ENCODE measurements at places on chromosomes 13 and 19.

DNA sequence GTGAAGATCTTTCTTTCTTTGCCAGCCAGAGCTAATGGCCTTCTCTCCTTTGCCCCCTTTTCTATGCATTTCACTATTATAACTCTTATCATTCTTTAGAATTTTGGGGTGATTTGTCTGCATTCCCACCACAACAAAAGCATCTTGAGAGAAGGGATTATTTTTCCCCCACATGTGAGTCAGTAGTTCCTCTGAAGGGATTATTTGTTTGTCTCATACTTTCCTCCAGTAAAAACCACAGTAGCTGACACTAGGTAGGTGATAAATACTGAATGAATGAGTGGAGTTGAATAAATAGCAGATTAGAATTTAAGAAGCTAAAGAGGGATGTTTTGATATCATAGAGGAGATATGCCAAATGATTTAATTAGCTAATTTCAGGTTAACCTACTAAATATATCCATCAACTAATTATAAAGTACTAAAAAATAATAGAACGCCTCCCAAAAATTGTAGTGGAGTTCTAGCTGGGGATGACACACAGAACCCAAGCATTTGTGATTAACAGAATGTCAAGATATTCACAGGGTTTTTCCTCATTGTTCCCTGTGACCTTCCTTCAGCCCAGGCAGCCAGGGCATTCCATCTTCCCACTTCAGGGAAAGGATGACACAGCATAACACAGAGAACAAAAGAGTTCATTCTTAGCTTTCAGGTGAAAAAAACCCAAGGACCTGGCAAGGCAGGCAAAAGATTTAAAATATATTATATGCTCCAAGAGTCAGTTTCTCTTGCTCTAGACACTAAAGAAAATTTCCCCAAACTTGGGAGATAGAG, 3.5 kb upstream of the TBC1D4 start:
- DNase-seq = no peak

DNA sequence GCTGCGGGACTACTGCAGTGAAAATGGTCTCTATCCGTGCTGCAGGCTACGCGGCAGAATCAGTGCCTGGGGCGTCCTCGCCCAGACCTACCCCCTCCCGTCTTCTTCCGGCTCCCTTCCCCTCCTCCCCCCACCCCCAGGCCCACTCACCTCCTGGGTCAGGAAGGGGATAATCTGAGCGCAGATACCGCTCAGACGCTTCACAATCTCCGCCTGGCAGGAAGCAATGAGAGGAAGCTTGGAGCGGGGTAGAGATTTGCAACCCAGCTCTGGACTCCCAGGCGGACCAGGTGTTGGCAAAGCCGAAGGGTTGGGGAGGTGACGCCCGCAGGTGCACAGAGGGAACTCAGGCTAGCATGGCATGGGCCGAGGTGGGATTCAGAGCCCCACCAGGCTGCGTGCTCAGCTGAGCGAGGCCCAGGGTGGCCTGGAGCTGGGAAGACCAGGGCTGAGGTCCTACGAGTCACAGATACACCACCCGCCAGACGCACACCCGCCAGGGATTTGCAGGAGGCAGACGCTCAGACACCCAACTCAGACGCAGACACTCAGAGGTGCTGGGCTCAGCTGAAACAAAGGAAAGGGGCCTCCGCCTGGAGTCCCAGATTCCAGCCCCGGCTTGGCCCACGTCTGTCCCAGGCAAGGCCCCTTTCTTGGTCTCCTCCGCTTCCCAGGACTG, 4.1 kb downstream of the TLE2 start:
- DNase-seq = no peak

DNA sequence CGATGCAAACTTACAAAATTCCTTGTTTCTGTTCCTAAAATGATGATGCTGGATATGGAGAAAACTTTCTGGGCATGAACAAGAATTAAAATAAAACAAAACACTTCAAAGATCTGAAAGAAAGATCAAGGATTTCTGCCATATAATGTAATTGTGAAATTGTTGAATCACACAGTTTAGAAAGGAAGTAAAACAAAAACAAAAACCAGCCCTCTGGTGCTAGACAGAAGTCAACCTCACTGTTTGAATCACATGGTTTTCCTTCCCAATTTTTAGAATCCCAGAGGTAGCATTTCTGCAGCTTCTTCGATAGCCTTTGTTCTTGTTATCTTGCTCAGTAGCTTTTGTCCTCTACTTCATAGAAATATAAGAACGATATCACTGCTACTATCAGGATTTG, 118.2 kb upstream of the ARGLU1 start:
- no peak for DNase-seq

DNA sequence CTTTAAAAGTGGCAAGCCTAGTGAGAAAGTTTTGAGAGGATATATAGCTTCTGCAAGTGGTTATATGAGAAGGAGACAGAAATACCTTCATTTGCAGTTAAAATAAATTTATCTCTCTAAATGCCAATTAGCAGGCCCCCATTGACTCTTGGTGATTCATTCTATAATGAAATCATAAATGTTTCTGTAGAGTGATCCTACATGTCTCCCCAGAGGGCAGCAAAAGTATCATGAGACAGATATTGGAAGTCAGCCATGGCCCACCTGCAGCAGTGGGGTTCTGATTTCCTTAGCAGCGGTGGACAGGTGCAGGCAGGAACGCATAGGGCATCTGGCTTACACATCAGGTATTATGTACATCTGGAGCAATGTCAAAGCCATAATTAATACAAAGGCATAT, 385.4 kb upstream of the SLC10A2 start:
- DNase-seq = no peak

- DNase-seq = no peak
Measured at GRCh38 chr13:22278336-22278929, 607.6 kb downstream of the FGF9 start.

- DNase-seq = no peak
Measured at GRCh38 chr19:18928018-18928805, 8.7 kb downstream of the DDX49 start.

DNA sequence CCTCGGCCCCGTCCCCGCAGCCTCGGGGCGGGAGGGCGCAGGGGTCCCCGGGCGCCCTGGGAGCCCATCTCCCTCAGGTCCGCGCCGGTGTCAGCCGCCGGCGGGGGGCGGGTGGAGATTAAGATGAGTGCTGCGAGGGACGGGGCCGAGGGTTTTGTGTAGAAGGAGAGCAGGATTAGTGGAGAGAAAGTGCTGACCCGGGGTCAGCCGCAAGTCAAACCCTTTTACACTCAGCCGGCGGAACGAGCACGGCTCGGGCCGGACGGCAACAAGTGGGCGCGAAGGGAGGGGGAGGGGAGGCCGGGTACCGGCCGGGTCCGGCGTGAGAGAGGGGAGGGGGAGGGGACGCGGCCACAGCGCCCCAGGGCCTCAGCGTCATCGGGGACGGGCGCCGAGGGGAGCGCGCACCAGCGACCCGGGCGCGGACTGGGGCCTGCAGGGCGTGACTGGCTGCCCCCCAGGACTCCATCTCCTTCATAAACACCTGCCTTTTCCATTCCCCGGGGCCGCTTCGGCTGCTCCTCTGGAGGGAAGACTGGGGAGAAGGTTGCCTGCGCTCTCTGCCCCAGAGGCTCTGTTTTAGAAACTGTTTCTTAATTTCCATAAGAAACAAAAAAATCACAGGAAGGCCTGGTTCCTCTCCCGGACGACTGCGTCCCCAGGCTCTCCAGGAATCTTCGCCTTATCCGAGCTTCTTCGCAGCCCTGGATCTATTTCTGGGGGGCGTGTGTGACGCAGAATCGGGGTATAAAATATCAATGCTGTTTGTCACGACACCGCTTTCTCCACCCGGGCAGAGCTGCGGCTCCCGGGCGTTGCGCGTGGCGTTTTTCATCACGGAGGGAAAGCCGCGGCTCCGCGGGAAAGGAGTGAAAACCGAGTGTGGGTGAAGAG, 6.5 kb downstream of the SOX1 start:
- DNase-seq = no peak

DNA sequence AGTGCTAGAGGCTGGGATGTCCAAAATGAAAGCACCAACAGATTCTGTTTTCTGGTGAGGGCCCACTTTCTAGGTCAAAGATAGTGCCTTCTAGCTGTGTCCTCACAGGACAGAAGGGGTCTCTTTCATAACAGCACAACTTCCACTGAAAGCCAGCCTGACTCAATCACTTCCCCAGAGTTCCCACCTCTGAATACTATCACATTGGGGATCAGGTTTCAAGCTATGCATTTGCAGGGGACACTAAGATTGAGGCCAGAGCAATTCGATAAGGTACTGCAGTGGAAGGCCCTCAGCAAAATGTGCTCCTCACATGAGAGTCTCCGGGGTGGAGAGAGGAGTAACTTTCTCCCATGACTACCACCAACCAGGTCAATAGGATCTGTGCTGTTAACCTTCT, 1501.5 kb downstream of the EFNB2 start:
- DNase-seq = no peak

GRCh38 chr19:46394402-46394797, 19.0 kb downstream of the CCDC8 start:
- DNase-seq = no peak

DNA sequence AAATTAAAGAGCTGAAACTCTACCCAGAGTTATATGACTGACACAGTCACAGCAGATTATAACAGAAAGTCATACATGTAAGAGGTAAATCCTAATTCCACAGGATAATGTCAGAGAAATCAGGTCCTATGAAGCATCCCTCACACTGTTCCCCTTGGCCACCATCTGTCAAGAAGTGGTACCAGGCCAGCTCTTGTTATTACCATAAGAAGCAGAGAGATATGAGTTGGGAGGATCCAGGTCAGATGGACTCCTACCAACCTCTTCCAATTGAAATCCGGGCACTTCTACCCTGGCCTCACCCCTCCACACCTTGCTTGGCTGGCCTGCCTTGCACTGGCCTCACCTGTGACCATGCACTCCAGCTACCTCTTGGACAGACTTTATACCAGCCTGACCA, 353.2 kb downstream of the DNAJC15 start:
- DNase-seq = no peak

DNA sequence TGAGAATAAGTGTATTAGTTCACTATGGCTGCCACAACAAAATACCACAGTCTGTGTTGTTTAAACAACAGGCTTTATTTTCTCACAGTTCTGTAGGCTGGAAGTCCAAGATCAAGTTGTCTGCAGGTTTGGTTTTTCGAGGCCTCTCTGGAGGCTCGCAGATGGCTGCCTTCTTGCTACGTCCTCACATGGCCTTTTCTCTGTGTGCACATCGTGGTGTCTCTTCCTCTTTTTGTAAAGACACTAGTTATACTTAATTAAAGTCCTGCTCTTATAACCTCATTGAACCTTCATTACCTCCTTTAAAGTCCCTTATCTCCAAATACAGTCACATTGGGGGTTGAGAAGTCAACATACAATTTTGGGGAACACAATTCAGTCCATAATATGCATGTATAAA, 10.6 kb downstream of the CSNK1A1L start:
- no peak for DNase-seq

- no peak for DNase-seq
Measured at GRCh38 chr13:49437705-49438104, 6.2 kb downstream of the CAB39L start.

GRCh38 chr13:110756219-110756631, 42.7 kb downstream of the ING1 start:
- no peak for DNase-seq

DNA sequence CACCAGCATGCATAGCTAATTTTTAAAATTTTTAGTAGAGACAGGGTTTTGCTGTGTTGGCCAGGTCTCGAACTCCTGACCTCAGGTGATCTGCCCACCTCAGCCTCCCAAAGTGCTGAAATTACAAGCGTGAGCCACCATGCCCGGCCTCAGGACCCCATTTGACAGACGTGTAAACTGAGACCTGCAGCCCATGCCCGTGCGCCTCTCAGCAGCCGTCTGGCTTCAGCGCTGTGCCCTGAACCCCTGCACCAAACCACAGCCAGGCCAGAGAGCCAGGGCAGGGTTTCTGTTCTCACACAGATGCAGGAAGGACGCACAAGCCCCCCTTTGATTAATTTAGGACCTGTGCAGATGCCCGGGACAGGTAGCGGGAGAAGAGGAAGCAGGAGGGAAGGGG, 7.3 kb upstream of the FFAR1 start:
- DNase-seq = no peak

DNA sequence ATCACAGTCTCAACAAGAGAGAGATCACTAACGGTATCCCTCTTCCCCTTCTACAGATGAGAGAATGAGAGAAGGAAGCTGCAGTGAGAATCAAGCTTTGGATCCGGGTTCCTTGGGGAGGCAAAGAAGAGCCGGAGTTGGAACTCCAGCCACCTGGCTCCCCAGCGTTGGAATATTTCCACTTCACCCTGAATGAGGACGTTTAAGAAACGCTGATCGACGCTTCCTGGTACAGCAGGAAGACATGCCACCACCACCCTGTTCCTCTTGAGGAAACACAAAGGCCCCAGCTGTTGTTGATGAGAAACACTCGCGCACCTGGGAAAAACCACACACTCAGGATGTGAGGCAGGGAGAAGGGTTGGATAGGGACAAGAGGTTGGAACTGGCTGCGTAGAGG, 11.3 kb upstream of the CACNG8 start:
- no peak for DNase-seq

DNA sequence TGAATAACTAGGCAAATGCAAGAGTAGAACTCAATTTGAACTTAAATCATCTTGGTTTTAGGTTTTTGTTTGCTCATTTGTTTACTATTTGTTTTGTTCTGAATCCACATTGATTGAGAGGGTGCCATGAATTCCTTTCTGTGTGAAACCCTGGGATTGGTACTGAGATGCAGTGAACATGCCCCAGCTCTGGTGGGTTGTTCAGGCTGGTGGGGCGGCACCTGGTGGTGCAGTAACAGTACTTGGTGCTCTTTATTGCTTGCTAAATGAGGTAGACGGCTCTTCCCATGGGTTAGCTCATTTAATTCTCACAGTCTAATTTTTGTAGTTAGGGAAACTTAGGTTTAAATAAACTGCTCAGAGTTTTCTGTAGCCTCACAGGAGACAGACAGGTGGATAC, 48.4 kb downstream of the WASF3 start:
- no peak for DNase-seq

DNA sequence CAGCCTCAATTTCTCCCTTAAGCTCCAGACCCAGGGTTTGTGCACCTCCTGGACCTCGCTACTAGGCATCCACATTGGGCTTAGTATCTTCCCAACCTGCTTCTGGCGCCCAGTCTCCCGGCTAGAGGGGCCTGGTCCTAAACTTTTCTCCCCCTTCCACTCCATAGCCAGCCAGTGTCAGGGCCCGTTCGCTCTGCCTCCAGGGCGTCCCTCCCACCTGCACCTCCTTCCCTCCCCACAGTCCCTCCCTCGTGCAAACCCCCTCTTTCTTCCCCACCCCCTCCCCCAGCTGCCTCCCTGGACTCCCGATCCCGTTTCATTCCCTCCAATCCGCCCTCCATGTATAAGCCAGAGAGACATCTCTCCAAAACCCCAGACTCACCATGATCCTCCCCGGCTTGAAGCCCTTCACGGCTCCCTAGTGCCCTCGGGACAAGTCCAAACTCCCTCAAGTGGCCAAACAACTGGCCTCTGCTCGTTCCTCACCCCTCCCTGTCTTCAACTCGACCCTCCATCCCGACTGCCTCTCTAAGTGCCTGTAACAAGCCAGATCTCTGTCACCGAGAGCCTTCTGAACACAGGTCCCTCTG, 997 bp upstream of the SAMD4B start:
- DNase-seq = no peak
